Frontal cortex (tissue), 4 donors: ENCODE measurements at places on chromosomes 11 and 22.

DNA sequence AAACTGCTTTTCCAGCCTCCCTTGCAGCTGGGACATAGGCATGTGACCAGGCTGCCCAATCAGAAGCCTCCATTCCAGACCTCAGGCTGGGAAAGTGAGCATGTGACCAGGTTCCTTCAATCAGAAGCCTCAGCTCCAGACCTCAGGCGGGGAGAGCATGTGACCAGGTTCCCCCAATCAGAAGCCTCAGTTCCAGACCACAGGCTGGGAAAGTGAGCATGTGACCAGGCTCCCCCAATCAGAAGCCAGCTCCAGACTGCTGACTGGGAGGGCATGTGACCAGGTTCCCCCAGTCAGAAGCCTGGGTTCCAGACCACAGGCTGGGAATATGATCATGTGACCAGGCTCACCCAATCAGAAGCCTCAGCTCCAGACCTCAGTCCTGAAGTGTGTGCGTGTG, 11.7 kb upstream of the IL2RB start:
- DNase-seq, result no peak

DNA sequence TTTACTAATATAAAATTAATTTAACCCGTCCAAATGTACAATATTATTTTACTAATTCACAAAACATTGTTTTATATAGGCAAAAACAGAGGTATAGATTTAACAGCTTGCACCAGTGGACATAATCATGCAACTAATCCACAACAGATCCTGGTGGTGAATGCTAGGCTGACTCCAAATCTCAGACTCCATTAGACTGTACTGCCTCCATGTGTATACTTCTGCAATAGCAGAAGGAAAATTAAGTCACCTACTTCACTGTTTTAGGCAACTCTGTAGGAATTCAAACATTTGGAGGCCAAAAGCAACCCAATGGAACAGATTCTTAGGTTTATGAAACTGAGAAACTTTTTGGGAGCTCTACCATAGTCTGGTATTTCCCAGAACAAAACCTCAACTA, 30.0 kb upstream of the RAB39A start:
- DNase-seq, result no peak

DNA sequence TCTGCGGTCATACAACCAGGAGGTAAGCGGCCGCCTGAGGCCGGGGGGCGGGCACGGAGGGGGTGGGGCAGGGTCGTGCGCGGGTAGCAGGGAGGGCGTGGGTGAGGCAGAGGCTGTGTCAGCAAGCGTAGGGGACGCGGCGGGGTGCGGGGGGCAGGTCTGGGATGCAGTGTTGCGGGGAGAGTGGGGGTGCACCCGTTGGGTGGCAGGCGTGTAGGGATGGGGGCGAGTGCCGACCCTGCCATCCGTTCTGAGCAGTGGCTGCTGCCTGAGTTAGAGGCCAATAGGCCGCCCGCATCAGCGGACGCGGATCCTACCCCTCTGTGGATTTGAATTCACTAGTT, 1.4 kb downstream of the RIC8A start:
- DNase-seq, result no peak

GRCh38 chr11:28739489-28740280, 631.5 kb downstream of the METTL15 start:
- DNase-seq, result no peak

DNA sequence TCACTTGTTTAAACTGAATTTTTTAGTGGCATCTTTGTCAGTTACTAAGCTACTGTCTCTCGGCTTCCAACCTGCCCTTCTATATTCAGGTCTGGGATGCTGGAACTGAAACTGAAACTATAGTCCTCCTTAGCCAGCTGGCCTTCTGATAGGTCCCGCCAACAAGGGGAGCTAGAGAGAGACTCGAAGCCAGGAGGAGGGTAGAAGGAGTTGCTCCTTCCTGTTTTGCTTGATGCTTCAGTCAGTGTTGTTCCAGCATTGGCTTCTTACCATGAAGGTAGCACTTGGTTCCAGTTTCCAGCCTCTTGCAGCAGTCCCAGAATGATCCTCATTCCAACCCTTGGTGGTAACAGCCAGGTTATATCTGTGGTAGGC, 32.9 kb upstream of the HORMAD2 start:
- DNase-seq, result no peak

DNA sequence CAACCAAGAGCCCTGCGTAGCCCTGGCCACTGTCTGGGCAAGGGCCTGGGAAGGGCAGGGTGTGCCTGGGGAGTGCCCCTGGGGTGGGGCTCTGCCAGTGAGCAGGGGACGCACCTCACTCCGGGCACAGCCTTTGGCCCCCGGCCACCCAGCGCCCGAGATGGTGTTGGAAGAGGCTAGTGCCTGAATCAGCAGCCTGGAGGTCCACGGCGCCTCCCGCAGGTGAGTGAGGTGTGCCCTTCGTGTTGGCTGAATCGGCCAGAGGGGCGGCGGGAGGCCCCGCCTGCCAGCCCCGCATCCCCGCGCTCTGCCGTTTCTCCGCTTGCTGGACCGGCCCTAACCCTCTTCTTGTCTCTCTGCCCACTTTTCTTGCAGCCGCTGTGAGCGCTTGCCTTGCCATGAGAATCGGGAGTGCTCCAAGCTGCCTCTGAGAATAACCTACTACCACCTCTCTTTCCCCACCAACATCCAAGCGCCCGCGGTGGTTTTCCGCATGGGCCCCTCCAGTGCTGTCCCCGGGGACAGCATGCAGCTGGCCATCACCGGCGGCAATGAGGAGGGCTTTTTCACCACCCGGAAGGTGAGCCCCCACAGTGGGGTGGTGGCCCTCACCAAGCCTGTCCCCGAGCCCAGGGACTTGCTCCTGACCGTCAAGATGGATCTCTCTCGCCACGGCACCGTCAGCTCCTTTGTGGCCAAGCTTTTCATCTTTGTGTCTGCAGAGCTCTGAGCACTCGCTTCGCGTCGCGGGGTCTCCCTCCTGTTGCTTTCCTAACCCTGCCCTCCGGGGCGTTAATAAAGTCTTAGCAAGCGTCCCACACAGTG, 60.1 kb downstream of the FBLN1 start:
- DNase-seq, result no peak

DNA sequence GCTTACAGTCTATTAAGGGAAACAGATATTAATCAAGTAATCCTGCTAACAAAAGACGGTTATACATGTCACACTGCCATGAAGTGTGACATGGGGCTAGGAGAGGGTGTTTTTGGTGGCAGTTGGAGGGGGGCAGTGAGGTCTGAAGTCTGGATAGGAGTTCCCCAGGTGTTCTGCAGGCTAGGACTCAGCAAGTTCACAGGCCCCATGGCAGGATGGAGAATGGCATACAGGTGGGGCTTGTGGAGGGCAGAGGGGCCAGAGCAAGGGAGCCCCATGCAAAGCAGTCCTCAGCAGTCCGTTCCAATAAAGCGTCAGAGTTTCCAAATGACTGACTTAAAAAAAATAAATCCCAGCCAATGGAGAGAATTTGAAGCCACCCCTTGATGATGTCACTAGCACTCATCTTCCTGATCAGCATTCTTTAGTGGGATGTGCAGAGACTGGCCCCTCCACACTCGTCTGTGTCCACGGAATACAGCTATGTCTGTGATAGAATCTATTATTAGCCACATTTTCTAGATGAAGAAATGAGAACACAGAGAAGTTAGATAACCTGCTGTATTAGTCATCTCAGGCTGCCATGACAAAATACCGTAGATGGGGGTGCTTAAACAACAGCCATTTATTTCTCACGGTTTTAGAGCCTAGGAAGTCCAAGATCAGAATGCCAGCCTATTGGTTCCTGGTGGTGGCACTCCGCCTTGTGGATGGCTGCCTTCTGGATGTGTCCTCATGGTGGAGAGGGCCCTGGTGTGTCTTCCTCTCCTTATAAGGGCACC, 32.6 kb downstream of the PRDM11 start:
- DNase-seq, result peak; percentile 51

GRCh38 chr11:91947215-91947820, 277.3 kb upstream of the FAT3 start:
- DNase-seq, result no peak

DNA sequence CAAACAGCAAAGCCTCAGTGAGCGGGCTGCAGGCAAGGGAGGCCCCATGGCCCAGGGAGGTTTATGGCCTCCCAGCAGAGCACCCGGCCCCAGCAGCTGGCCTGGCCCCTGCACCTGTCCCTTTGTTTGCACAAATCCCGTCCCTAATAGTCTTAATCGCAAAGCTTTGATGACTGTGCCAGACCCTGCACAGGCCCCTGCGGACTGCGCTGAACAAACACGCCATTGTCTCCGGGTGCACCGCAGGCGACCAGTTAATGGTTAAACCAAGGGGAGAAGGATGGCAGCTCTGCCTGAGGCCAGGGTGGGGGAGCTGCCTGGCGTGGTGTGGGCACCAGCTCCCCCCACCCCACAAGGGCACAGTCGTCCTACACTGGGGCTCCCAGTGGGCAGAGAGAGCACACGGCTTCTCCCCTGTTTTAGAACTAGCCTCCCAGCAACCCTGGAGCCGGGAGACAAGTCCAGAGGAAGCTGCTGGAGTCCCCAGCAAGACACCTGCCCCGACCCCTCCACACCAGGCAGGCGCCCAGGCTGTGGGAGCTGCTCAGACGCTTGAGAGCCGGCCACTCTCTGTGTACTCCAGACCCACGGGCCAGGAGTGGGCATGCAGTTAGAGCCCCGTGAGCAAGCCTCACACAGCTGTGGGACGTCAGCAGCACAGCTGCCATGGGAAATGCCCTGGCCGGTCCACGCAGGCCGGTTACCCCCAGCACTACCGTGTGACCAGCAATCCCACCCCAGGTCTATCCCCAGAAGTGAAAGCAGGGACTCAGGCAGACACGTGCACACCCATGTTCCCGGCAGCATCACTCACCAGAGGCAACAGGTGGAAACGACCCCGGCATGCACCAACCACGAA, 39.7 kb upstream of the TH start:
- no peak for DNase-seq

DNA sequence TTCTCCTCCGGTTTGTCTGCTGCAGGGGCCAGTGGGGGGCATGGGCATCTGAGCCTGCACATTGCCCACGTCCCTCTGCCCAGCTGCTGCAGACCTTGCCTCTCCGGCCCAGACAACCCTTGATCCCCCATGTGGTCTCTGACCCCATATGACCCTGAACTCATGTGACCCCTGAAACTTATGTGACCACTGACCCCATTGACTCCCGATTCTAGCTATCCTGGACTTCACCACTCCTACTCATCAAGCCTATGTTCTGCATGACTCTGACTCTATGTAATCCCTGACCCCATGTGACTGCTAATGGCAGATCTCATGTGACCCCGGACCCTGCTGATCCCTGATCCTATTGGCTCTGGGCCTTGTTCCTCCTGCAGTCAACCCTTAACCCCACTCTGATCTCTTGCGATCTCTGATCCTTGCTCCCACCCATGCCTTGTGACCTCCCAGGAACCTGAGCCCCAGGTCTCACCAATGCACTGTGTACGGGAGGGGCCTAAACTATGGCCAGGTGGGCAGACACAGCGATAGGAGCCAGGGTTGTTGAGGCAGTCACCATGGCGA, 5.7 kb downstream of the LTBP3 start:
- no peak for DNase-seq

- DNase-seq, result no peak
Measured at GRCh38 chr11:57237204-57237681, at the start of gene APLNR. APLNR (minus strand) TSS chr11:57237250; CDS start chr11:57237004, 246 bp downstream.

GRCh38 chr11:34192481-34193401, 87.3 kb downstream of the NAT10 start:
- DNase-seq, result no peak

GRCh38 chr11:128153697-128154048, 433.7 kb downstream of the ETS1 start:
- no peak for DNase-seq

DNA sequence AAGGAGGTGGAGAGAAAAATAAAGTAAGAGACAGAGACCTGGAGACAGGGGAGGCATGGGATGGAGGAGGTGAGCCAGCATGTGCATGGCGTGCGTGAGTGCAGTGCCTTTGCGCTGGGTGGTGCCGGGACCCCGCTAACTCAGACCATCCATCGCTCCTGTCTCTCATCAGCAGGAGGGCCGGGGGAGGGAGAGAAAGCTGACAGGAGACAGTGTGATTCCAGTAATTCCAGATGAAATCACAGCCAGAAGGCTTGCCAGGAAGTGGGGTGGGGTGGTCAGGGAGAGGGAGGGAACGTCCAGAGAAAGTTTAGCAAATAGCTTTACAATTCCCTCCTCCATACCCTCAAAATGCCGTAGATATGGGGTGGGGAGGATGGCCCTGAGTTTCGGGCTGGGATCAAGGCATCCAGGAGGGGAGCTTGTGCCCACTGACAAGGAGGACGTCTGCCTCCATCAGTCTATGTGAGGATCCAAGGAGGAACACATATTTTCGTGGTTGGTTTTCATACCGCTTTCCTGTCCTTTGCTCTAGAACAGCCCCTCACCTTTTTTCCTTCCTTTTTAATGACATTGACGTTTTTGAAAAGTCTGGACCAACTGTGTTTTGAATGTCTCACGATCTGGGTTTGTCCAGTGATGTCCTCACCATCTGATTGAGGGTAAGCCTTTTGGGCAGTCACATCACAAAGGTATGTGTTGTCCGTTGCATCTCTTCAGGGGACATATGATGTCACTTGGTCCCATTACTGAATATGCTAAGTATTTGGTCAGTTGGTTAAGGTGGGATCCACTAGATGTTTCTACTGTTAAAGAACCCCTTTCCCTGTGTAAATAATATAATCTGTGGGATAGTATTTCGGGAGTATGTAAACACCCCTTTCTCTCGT, 567.3 kb downstream of the MIAT start:
- DNase-seq, result no peak

DNA sequence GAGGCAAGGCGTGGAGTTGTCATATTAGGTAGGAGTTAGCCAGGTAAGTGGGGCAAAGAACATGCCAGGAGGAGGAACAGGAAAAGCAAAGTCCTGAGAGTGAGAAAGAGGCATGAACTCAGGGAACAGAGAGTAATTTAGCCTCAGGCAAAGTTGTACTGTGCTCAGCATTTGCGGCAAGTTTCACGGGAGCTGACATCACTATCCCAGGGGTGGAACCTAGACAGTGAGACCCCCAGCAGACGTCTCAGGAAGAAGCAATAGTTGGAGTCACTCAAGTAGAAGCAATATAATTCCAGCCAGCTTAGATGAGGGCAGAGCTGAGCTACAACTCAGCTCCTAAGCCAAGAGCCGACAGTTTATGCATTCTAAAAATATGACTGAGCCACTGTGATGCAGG, 426.0 kb upstream of the ISX start:
- no peak for DNase-seq

GRCh38 chr11:30960387-30960992, 374.3 kb upstream of the MPPED2 start:
- DNase-seq, result peak; percentile 12
